ENCODE measurements at places on chromosomes 3 and 15.

DNA sequence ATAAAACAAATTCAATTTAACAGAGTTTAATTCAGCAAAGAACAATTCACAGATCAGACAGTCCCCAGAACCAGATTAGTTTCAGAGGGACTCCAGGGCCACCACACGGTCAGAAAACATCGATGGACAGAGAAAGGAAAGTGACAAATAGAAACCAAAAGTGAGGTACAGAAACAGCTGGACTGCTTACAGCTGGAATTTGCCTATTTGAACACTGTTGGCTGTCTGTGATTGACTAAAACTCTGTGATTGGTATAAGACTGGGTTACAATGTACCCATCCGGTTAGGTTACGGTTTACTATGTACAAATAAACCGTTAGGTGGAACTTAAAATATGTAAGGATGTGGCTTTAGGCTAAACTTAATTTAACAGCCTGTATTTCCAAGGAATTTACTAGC is 30.3 kb downstream of the MOBP start:
- DNase-seq: no peak

- no peak for DNase-seq
Observed at GRCh38 chr3:28122227-28122626, 119.2 kb upstream of the CMC1 start.

GRCh38 chr15:45586601-45587094 is 531 bp upstream of the BLOC1S6 start:
- no peak for DNase-seq

DNA sequence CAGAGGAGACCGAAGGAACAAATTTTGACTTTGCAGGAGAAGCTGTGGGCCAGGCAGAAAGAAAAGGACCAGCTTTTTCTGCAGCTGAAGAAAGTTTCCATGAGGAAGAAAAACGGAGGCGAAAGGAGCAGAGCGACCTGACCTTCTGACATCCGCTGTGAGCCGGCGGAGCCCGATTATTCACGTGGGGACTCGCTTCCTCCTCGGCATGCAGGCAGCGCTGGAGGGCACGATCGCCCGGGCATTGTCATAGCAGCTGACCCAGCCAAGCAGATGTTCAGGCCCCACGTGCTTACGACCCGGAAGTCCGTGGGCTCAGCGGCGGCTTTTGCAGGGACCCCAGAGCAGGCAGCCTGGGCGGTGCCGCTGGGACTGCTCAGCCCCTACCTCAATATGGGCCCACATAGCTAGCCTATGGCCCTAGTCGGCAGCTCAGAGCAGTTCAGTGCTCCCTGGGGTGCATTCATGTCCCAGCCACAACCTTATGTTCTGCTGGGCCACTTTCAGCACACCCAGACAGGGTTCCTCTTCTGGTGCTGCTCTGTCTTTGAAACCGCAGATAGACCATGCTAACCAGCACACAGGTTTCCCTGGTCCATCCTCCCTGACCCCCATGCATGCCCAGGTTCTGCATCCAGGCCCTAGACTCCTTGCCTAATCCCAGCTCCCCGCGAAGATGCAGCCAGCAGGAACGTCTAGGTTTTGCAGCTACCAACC is 10.5 kb upstream of the EIF4A2 start:
- DNase-seq: peak; percentile 58

DNA sequence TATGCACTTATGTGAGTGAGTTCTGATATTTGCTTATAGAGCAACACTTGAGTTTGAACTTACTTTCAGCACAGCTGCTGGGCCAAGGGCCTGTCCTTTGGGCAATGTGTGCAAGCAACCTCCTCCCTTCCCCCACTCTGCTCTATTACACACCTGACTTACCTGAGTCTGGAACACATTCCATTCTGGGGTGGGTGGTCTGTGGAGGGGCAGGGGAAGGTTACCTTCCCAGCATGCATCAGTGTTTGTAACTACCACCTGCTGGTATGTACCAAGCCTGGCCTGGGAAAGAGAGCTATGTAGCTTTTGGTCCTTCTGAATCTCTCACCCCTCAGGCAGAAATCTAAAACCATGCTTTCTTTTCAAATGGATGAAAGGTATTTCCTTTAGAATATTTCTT is 103.0 kb downstream of the ISL2 start:
- no peak for DNase-seq

GRCh38 chr3:169085827-169086226 is 577.7 kb downstream of the MECOM start:
- no peak for DNase-seq

GRCh38 chr3:37892927-37893600 is 31.4 kb downstream of the CTDSPL start:
- no peak for DNase-seq

DNA sequence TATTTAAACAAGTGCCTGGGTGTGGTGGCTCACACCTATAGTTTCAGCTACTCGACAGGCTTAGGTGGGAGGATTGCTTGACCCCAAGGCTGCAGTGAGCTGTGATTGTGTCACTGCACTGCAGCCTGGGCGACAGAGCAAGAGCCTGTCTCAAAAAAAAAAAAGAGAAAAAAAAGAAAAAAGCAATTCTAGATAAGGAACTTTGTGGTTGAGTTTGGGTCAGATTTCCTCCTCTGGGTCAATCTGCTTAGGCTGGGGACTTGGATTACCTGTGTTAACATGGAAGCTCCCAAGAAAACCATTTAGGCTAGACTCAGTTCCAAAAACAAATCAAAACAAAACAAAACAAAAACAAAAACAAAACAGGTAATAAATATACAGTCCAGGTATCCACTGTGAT is 50.0 kb downstream of the ITPR1 start:
- DNase-seq: no peak

DNA sequence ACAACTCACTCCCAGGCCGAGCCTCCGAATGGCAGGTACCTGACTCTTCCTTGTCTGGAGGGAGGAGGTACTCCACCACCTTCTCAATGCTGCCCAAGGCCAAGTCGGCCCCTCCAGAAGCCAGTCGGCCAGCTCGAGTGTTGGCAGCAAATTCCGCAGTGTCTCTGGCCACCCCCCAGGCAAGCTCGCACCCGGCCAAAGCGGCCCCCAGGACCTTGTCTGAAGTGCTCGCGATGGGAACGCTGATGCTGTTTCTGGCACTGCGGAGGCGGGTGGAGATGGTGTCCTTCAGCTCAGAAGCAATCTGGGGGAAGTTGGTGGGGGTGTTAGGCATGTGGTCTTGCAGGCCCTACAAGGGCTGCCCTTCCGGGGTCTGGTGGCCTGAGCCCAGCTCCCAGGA is 9.2 kb downstream of the PLIN1 start:
- DNase-seq: no peak

- DNase-seq: no peak
Observed at GRCh38 chr3:154427685-154428285, 2.2 kb downstream of the GPR149 start.

DNA sequence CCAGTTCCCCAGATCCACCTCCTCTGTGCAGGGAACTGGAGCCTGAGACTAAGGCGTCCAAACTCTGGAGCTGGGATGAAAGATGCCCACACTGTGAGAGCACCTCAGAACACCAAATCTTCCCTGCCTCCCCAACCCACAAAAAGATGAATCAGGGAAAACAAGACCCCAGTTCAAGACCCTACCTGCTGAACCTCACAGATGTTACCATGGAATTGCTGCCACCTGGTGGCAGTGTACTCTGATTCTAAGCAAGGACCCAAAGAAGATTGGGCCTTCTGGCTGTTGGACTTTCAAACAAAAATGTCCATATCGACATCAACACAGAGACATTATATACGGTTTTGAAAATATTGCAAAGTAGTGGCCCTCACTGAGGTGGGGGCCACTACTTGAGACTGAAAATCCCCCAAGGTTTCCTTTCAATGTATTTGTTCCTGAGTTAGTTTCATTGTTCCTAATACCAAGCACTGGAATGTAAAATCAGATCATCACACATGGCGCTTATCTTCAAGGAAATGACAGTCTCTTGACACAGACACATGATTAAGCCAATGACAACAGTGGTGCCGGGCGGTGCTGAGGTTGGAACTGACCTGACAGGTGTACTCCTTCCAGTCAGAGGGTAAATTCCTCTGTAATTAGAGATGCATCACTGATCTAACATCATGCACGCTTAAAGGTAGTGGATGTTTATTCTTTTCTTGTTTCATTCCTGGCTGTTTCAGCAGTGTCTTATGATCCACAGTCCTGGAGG is 67.6 kb downstream of the SLC6A11 start:
- DNase-seq: no peak

GRCh38 chr3:119360736-119361462 is 66.7 kb downstream of the ARHGAP31 start:
- no peak for DNase-seq

- peak; percentile 59 for DNase-seq
Observed at GRCh38 chr3:122533931-122534334, 19.2 kb upstream of the KPNA1 start.

DNA sequence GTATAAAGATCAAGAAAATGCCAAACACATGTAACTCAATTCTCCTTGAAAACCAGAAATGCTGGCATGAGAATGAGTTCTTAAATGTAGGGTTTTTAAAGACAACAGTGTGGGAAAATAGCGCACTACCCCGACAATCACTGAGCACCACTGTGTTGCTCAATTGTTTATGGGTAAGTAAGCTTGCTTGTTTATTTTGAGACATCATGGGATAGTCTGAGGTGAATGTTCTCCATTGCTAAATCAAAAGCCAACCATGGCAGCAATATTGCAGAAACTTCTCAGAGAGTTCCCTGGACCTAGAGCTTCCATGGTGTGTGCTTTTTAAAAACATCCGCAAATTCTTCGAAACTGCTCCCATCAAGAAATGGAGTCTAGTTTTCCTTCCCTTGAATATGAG is 62.7 kb downstream of the CERS3 start:
- DNase-seq: no peak

GRCh38 chr15:93414576-93415231 is 325.7 kb upstream of the RGMA start:
- DNase-seq: no peak

GRCh38 chr15:68672251-68672650 is 93.5 kb downstream of the CORO2B start:
- no peak for DNase-seq

GRCh38 chr15:36832774-36833463 is 253.5 kb downstream of the CDIN1 start:
- DNase-seq: no peak

GRCh38 chr3:152581951-152582350 is 253.0 kb upstream of the P2RY1 start:
- no peak for DNase-seq

DNA sequence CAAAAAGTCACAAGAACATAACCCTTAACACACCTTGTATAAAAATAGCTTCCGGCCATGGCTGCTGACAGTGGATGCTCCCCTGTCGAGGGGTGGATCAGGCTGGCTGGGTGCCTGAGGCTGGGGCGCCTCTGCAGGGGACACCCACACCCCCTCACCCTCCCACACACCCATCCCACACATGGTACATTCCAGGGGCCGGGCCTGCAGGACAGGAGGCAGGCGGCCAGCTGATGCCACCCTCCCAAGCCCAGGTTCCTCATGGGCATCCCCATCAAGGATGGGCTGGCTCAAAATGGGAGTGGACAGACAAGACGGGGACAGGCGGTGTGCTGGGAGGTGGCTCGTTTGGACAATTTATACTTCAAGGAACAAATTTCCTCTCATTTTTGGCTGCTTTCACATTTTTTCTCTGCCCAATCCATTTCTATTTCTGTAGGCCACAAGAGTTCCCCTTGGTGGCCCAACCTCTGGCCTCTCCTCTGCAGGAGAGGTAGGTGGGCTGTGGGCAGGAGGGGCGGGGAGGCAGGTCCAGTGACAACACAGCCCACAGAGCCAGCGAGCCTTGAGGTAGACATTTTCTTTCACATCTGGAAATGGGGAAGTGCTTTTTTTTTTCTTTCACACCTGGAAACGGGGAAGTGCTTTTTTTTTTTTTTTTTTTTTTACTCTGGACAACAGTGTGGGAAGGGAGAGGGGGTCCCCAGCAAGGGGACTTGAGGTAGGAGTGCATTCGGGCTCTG is 23.3 kb downstream of the RNU5B-1 start:
- DNase-seq: no peak

- DNase-seq: peak; percentile 81
Observed at GRCh38 chr15:85412956-85413854, 32.8 kb downstream of the AKAP13 start.

GRCh38 chr3:106829206-106829605 is 548.0 kb upstream of the CCDC54 start:
- DNase-seq: no peak

DNA sequence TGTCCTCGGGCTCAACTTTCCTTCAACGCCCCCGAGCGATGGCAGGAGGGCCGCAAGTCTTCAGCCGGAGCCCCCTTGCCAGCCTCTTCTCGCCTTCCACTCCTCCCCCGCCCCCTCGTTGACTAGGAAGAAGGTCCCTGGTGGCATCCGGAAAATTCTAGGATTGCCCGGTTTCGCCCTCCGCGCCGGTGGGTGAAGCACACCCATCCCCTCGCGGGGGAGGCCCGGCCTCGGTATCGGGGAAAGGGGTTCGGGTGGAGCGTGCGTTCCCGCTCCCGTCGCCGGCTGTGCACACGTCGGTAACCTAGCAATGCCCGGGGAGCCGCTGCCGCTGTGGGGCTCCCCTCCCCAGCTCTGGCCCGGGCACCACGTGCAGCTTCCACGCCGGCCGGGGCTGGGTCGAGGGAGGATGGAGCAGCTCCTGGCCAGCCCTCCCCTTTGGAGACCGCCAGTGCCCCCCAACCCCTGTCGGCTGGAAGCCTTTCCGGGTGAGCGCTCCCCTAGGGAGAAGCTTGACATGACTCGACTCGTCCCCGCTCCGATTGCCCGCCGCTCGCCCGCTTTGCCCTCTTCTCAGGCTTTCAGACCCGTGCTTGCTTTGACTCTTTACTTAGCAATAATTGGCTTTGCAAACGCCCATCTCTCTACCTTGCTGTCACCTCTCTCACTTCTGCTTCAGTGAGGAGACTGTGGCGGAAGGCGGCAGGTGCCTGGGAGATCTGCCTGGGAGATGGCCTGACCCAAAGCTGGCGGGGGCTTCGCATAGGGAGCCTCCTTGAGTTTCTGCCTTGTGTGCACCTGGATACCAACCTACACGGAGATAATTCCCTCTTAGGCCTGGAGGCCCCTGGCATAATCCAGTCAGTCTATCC is 1.3 kb downstream of the CACNA1D start:
- DNase-seq: no peak

- no peak for DNase-seq
Observed at GRCh38 chr3:71070497-71071463, 512.7 kb downstream of the FOXP1 start.

- no peak for DNase-seq
Observed at GRCh38 chr15:39554746-39555387, 26.0 kb upstream of the THBS1 start.

DNA sequence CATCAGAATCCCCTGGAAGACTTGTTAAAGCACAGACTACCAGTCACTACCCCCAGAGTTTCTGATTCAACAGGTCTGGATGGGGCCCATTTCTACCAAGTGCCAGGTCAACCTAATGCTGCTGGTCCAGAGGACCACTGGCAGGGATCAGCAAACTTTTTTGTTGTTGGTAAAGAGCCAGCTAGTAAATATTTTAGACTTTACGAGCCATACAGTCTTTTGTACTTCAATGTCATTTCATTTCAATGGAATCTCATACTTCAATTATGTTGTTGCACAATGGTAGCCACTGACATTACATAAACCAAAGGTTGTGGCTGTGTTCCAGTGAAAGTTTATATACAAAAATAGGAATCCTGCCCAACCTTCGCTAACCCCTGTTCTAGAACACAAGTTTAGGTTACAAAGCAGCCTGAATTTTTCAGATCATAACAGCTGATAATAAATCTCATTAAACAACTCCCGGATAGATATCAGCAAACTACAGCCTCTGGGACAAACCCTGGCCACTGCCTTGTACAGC is 28.7 kb downstream of the ULK4 start:
- DNase-seq: no peak

- DNase-seq: no peak
Observed at GRCh38 chr3:158743664-158744566, 11.7 kb upstream of the RARRES1 start.

GRCh38 chr15:67879440-67880129 is 39.7 kb upstream of the RNU6-1 start:
- no peak for DNase-seq

Data from CD4-positive, alpha-beta T cell treated with Interleukin-15 for 4 hours (primary cell).